G401 (cell line): ENCODE measurements at places on chromosomes 7 and 10.

GRCh38 chr7:25494896-25495295 is 266.6 kb upstream of the NPVF start:
- no peak for DNase-seq

DNA sequence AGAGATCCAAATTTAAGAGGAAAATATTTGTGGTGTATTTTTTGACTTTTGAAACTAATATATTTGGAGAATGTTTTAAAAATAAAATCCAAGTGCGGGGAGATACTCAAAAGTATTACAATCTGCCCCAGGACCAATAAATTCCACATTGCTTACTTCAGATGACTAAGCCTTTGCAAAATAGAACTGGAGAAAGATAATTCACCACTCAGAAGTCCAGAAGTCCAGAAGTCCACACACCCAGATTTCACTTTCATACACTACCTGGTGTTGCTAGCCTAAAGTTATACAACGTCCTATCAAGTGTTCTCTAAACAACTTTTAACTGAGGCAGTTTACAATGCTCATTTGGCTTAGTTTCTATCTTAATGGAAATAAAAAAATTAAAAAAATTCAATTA is 487.0 kb upstream of the SEMA3D start:
- DNase-seq: no peak

DNA sequence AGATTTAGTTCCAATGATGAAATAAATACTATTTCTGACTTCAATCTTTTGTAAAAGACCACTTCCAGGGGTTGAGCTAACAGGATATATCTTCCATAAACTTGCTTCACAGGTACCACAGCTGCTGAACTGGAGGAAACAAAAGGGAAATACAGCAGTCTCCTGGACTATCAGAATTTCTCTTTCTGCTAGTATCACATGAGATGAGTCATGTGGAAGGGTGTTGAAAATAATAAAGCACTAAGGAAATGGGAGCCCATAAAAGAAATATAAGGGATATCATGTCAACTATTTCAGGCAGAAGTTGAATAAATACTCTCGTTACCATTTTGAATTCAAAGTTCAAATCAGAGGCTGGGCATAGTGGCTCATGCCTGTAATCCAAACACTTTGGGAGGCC is 250.3 kb upstream of the NFE2L3 start:
- no peak for DNase-seq

DNA sequence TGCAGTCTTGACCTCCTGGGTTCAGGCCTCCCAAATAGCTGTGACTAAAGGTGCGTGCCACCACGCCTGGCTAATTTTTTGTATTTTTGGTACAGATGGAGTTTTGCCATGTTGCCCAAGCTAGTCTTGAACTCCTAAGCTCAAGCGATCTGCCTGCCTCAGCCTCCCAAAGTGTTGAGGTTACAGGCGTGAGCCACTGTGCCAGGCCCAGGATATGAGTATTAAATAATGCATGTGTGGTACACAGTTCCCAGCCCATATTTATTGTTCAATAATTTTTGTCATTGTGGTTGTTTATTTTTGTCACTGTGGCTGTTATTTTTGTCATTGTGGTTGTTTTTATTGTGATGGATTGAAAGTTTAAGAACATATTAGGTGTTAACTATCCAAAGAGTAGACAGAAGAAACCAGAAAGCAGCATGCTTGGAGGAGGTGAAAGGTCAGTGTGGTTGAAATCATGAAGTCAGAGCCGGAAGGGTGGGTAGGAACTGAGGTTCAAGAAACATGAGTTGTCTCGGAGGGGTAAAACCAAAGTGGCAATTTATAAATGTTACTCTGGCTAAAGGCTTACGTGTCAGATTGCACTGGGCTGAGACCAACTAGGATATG is 45.0 kb downstream of the MRC1 start:
- no peak for DNase-seq

- DNase-seq: peak; percentile 79
Observed at GRCh38 chr7:79713276-79713675, 259.8 kb upstream of the MAGI2 start.

- DNase-seq: no peak
Observed at GRCh38 chr10:132574783-132575319, 37.3 kb downstream of the INPP5A start.

- DNase-seq: peak; percentile 15
Observed at GRCh38 chr7:27784399-27785053, 44.6 kb downstream of the TAX1BP1 start.

GRCh38 chr7:105822806-105823205 is 53.6 kb downstream of the ATXN7L1 start:
- DNase-seq: no peak

DNA sequence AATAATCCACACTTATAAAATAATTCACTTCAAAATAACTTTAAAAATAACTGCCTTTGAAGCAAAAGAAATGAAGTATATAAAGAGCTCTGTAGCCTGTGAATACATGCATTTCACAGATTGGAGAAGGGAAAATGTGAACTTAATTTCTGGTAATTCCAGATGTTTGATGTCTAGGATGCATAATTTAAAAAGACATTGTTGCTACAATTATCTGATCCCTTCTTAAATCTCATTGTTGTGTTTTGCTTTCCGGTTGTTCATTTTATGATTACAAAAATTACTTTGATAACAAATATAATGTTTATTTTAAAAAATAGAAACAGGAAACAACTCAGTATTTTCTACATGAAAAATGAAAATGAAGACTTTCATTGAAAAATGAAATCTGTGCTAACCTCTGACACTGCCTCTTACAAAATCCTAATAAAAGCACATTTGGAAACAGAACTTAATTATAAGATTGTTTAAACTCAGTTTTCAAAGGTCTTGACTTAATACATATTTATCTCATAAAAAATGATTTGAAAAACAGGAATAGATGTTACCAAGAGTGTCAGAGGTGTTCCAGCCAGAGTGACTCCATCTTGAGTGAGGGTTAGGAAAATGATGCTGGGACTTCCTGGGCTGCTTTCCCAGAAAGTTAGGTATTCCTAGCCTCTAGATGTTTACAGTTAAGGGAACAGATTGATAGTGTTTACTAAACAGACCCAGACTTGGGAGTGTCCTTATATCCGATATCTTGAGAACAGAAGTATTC is 516.6 kb upstream of the SEMA3D start:
- DNase-seq: no peak
